SIG-M5 (cell line): ENCODE measurements at places on chromosomes 6 and 20.

DNA sequence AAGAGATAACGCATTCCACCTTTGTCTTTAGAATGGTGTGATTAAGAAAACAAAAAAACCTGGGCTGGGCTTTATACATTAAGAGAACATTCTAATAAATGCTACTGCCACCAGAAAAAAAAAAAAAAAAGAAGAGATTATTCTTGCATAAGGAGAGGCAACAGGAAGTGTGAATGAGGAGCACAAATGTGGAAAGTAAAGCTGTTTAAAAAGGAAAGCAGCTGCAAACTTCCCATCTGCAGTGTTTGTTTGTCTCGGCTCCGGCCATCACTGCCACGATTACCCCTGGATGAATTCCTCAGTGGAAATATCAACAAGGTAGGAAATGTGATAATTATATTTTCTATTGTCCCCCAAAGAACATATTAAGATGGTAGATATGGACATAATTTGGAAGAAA is 223.9 kb downstream of the PHF3 start:
- no peak for DNase-seq

DNA sequence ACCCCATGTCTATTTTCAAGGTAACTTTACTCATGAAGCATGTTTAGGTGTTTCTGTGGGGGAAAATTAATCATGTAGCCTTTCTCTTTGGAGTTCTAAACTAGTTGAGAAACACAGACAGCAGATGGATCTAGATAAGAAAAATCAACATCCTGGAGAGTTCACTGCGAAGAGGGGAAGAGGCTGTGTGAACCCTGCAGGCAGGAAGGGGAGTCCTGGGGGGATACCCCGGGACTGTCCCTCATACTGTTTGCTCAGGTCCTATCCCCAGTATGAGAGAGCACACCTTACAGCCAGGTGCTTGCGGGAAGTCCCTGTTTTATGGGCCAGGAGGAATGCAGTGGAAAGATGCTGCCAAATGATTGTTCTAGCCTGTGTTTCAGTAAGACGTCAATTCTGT is 32.7 kb downstream of the CHMP4B start:
- no peak for DNase-seq

DNA sequence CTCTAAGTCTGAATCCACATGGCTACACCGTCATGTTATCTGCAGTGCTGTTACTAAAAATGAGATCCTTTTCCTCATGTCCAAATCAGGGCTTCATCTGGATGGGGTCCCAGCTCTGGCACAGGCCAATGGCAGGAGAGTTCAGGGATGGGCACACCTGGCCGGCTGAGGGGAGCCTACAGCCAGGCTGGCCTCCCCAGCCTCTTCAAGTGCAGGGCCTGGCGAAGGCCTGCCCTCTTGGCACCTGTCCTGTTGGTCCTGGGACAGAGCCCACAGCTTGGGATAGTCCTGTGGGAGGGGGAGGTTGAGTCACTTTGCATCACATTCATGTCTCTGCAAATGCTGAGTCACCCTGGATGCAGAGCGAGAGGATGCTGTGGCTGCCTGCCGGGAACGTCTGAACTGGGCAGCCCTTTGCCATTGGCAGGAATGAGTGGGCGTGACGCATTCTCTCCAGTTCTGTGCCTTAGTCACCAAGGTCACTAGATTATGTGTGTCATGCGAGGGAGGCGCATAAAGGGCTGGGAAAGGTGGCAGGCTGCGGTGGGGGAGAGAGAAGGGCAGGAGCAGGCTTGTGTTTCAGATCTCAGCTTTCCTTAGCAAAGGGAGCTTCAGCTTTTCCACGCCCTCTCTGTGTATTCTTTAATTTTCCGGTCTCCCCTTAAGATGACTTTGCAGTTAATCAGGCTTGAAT is 223.2 kb upstream of the ECI2 start:
- DNase-seq: no peak

DNA sequence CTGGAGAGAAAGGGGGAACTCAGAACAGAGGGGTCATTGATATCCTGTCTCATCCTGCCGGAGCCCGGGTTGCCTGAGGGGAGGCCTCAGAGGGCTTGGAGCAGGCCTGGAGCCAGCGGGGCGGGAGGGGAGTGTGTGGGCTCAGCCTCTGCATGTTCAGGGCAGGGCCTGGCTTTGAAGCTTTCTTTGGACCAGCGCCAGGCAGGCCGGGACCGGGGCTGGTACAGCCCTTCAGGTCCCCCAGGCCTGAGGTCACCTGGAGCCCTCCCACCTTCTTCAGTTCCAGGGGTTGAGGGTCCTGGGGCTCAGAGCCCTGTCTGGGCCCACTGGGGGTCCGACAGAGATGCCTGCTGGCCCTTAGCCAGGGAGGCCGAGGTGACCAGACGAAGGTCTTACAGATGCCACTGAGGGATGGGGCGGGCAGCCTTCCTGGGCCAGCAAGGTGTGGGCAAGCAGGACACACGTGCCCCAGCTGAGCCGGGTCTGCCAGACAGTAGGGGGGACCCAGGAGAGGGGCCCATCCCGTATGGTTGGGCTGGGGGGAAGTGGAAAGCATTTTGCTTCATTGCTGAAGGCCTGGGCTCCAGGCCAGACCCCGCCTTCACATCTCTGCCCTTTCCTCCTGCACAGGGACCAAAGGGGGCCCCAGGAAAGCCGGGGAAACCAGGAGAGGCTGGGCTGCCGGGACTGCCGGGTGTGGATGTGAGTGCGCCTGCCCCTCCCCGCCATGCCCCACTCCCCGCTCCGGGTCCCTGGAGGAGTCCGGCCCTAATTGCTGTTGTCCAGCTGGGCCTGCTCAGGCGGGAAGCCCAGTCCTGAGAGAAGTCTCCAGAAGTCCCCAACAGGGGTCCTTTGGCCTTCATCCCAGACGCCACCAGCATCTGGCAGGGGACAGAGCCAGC is 2.0 kb downstream of the COL9A3 start:
- no peak for DNase-seq

DNA sequence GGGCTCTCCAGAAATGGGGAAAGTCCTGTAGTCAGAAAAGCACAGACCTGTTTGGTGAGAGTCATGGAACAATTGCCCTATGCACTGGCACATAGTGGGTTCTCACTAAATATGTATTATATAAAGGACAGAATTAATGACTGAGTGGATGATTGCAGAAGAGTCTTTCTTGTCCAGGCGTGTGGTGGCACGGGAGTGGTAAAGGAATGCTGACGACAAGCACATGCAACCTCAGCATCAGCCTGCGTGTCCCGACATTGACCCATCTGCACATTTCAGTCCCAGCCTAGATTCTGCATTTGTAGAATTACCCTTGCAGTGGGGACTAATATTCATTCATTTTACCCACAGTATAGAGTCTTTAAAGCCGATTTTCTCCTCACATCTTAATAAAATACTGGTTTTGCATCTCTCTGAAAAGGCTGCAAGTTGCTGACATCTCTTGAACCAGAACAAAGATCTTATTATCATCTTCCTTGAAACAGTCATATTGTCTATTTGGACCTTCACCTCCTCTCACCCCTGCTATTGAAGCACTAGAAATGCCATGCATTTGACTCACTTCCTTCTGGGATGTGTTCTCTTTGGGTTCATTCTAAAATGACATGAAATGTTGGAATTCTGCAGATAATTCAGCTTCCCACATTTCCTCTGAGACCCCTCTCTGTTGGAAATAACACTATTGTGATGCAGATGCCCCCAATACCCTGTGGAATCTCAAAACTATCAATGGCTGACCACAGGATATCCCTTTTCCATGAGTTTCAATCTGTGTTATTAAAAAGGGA is 883.6 kb upstream of the FLRT3 start:
- no peak for DNase-seq

DNA sequence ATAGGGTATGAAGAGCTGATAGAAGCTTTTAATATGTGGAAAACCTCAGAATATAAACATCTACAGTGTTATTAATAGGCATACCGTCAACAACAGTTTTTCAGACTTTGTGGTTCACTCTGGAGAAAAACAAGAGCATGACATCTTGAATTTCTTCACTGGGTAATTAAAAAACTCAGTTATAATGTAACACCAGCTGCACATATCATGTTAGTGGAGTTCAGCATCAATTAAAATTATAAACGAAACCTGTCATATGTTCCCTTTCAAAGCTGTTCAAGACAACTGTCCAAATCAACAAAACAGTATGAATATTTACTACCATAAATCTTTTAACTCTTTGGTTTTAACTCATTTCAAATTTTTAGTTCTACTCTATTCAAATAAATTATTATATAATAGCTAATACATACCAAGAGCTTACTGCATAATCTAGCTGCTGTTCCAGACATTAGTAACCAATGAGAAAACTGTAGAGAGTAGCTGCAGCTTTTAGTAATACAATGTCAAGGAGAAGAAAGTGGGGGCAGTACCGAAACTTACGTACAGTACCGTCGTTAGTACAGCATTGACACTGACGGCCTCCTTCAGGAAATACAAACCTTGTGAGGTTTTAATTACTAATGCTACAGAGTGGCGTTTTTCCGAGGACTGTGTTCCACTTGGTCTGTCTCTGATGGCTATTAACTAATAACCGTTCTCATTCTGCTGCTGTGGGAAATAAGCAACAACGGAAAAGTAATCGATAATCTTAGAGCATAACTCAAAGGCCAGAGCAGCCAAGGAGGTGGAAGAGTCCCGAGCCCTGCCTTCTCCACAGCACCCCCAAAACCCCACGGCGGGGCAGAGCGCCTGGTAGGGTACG is 532 bp upstream of the PM20D2 start:
- peak; percentile 41 for DNase-seq

- DNase-seq: no peak
Observed at GRCh38 chr20:57040924-57041323, 225.5 kb downstream of the BMP7 start.

GRCh38 chr6:120147071-120147871 is 797.7 kb upstream of the MAN1A1 start:
- DNase-seq: no peak

DNA sequence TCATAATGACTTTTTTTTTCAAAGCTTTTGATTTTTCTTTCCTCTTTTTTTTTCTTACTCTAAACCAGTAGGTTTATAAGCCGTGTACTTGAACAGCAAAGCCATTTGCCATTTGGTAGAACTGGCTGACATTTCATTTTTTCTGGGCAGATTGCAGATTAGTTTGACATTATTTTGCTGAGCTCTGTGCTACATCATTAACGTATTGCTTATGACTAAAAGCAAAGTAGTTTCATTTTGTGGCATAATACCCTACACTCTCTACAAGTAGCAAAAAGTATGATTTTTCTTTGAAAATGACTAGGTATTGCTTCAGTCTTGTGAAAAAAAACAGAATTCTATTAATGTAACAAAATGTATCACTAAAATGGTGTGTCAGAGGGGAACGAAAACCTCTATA is 141.3 kb downstream of the GRIK2 start:
- no peak for DNase-seq

DNA sequence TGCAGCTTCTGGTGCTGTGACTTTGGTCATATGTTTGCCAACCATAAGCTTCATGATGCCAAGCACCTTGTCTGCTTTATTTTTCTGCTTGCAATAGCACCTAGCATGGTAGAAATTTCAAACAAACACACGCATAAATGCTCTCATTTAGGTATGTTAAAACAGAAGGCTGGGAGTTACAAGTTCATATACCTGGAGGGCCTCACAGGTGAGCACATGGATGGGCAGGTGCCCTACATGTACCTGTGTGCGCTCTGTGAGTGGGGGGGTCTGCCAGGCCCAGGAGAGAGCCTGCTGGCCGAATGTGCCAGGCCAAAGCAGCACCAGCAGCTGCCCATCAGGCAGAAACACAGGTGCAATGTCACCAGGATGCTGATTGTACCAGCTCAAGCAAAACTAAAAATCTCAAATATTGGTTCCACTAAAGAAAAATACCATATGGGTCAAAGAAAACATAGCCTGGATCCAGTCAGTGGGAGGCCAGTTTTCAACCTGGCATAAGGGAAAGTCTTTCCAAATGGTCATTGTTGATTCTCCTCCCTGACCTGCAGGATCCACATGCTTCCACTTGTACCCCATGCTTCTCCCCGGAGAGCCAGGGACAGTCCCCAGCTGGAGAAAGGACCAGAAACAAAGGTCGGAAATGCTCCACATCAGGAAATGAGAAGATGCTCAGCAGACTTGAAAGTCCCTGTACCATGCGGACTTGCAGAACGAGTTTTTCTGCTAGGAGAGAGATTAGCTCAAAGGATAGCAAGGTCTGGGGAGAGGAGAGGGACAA is 7.2 kb upstream of the PFDN4 start:
- DNase-seq: no peak

GRCh38 chr6:128711149-128711548 is 171.8 kb upstream of the LAMA2 start:
- DNase-seq: no peak

DNA sequence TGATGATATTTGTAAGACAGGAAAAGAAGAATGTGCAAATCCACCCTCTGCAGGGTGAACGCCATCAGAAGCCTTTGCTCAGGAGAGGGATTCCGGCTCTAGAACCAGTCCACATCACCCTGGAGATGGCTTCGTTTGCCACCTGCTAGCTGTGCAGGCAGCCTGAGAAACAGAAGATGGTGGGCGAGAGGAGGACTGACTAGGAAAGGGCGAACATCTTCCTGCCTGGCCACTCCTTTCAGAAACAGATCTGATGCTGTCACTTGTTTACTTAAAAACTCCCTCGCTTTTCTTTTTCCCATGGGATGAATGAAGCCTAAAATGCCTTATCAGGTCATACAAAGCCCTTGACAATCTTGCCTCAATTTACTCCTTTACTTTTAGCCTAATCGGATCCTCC is 1.2 kb downstream of the PTPRA start:
- DNase-seq: no peak

- DNase-seq: no peak
Observed at GRCh38 chr20:23438661-23439060, 824 bp upstream of the CSTL1 start.

GRCh38 chr6:113732384-113732966 is 124.7 kb upstream of the MARCKS start:
- no peak for DNase-seq

DNA sequence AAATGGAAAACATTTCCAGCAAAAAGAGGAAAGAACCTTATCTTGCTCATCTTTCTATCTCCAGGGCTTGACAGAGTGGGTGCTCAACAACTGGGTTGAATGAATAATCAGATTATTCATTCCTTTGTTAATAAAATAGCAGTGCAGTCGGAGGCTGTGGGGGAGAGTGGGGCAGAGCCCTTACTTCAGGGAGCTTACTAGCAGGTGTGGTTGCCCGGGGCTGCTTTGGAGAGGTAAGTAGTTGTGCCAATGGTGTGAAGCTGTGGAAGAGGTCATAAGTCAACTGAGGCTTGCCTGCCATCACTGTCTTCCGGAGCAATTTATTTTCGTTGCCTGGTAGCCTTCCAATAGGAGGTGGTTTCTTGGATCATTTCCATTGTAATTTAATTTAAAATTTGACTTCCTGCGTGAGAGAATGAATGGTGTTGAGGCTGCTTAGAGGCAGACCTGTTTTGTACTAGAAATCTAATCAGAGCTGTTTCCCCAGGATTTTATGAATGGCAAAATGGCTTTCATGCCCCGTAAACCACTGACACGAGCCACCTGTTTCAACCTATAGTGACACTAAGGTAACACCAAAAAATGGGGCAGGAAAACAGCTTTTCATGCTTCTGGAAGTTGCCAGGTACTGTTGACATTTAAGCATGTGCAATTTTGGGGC is 51.4 kb downstream of the ZDHHC14 start:
- no peak for DNase-seq

- no peak for DNase-seq
Observed at GRCh38 chr6:68652117-68652536, 17.0 kb downstream of the ADGRB3 start.
